ENCODE measurements at places on chromosomes 7 and 10. TPM values are rescaled to one million over a fixed set of nuclear protein-coding genes. Genes with fewer than 3 reads are reported as not detected.
A peak's percentile ranks its signal among the peaks of the same experiment; 100 is the strongest.

CPA4 gene
- not detected for total RNA-seq

MCM10 gene
- 35.9 TPM for total RNA-seq

GNAI1 gene
- 46.4 TPM for total RNA-seq

ZNF425 gene
- total RNA-seq: 2.7 TPM

ATOH7 gene
- 0.36 TPM for total RNA-seq

RELN gene
- total RNA-seq: 3.3 TPM

TAS2R4 gene
- 1.3 TPM for total RNA-seq

CNPY1 gene
- total RNA-seq: not detected

GDF2 gene
- total RNA-seq: not detected

CYP2C18 gene
- 0.16 TPM for total RNA-seq

ZMIZ1 gene
- total RNA-seq: 51.2 TPM

- H3K36me3 ChIP-seq: no peaks in the 10 kb centered on the region
- no peak for DNase-seq
- H3K4me3 ChIP-seq: no peak overlapping the region
- H3K27me3 ChIP-seq: no peaks in the 10 kb centered on the region
- H3K27ac ChIP-seq: no peak overlapping the region
These were observed 25.5 kb downstream of the KLHDC10 start for GRCh38 chr7:130095812-130096211.

DNA sequence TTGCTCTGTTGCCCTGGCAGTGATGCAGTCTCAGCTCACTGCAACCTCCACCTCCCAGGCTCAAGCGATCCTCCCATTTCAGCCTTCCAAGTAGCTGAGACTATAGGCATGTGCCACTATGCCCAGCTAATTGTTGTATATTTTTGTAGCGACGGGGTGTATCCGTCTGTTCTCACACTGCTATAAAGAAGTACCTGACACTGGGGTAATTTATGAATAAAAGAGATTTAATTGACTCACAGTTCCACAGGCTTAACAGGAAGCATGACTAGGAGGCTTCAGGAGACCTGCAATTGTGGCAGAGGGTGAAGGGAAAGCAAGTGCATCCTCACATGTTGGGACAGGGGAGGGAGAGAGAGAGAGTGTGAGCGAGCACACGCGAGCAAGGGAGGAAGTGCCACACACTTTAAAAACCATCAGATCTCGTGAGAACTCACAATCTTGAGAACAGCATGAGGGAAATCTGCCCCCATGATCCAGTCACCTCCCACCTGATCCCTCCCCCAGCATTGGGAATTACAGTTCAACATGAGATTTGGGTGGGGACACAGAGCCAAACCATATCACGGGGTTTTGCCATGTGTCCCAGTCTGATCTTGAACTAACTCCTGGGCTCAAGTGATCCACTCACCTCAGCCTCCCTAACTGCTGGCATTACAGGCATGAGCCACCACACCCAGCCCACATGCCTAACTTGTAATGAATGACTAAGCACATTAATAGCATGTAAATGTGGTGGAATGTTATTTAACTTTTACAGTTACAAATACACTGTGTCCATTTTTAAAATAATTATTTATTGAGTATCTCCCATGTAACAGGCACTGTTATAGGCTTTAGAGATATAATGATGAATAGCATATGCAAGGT, 65.5 kb downstream of the RALA start:
- DNase-seq: no peak
- no peaks in the 10 kb centered on the region for H3K27me3 ChIP-seq
- H3K36me3 ChIP-seq: peaks cover 53% of the 10 kb centered on the region

DNA sequence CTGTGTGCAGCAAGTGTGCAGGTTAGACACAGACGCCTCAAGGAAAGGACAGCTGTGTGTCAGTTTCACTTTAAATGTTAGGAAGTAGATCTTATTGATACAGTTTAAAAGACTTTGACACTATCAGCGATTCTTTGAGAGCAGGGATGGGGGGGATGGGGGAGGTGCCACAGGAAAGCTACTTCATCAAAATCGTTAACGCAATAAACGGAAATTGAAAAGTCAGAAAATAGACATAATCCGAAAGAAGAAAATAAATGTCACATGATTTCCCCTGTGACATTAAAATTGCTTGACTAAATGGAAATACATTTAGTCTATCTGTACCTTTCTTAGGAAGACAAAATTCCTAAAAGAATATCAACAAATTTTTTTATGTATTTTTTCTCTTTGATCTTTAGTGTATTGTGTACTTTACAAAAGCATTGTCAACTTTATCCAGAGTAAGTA, 476 bp upstream of the ZNF33B start:
- H3K4me3 ChIP-seq: peak overlapping the region; percentile 81
- H3K27me3 ChIP-seq: no peaks in the 10 kb centered on the region
- H3K27ac ChIP-seq: peak overlapping the region; percentile 95
- no peak for DNase-seq
- H3K4me1 ChIP-seq: no peaks in the 10 kb centered on the region
- H3K36me3 ChIP-seq: peaks cover 4% of the 10 kb centered on the region

GRCh38 chr7:158366916-158367633, 220.5 kb downstream of the PTPRN2 start:
- no peak for DNase-seq
- H3K27ac ChIP-seq: no peak overlapping the region
- no peaks in the 10 kb centered on the region for H3K27me3 ChIP-seq
- no peaks in the 10 kb centered on the region for H3K36me3 ChIP-seq

- no peak overlapping the region for H3K27ac ChIP-seq
- no peak overlapping the region for H3K4me3 ChIP-seq
- peaks cover 5% of the 10 kb centered on the region for H3K4me1 ChIP-seq
- no peaks in the 10 kb centered on the region for H3K27me3 ChIP-seq
- no peaks in the 10 kb centered on the region for H3K36me3 ChIP-seq
These were observed 79.2 kb downstream of the SRPK2 start for GRCh38 chr7:105309235-105310169.

DNA sequence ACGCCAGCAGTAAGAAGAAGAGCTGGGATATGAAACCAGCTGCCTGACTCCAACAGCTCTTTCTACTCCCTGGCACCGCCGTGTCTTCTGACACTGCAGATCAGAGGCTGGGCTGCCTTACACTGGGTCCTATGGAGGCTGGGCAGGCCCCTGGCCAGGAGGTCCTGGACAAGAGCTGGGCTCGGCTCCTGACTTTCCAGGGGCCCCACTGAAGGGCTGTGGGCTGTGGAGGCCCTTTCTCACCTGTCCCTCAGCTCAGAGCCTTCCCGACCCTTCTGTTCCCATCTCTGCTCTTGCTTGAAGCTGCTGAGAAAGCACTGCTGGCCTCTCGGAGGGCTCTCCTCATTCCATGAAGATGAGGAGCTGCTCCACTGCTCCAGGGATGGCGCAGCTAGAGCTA, 85.9 kb upstream of the UNC5B start:
- H3K27ac ChIP-seq: no peak overlapping the region
- DNase-seq: no peak
- peaks cover 6% of the 10 kb centered on the region for H3K4me1 ChIP-seq

DNA sequence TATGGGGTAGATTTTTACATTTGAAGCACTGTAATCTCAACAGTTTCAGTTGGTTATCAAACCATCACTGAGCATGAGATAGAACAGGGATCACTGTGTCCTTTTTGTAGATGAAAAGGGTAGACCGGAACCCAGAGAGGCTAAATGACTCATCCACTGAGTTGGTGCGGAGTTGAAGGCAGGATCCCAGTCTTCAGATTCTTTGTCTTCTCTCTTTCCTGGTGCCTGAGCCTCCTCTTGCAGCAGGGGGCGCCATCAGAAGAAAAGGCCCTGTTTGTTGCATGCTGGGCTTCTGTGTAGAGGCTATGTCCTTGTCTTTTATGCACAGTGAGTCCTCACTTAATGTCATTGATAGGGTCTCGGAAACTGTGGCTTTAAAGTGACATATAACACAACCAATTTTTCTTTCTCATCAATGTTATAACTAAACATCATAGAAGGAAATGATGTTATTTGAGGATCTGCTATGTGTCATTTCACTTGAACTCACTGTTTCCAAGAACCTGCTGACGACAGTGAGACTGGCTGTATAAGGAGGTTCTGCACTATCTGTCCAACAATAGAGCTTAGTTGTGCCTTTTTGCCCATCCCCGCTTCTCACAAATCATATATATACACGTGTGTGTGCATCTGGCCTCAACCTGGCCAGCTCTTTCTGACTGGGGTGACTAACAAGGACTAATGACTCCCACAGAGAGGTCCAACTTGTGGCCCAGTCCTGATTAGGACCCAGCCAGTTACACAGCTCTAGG, 14.3 kb downstream of the ZNF282 start:
- no peaks in the 10 kb centered on the region for H3K4me1 ChIP-seq
- H3K27ac ChIP-seq: no peak overlapping the region
- peaks cover 88% of the 10 kb centered on the region for H3K36me3 ChIP-seq
- no peaks in the 10 kb centered on the region for H3K27me3 ChIP-seq
- DNase-seq: peak; percentile 94

DNA sequence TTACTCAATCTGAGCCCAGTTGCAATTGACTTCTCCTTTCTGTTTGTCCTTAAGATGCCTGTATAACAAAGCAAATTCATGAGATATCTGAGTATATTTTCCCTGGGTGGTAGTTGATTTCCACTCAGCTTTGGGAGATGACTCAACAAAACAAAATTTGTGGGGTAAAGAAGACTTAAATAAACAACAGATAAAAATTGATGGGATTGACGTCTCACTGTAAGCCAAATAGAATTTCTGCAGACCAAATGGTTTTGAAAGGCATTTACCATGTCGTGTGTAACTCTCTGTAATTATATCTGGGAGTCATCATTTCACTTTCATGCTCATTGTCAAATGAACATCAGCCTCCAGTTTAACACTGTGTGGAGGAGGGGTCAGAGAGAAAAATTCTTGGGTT, 255.4 kb upstream of the MYO3A start:
- no peaks in the 10 kb centered on the region for H3K27me3 ChIP-seq
- H3K4me3 ChIP-seq: no peak overlapping the region
- no peak overlapping the region for H3K27ac ChIP-seq
- H3K4me1 ChIP-seq: no peaks in the 10 kb centered on the region
- H3K36me3 ChIP-seq: no peaks in the 10 kb centered on the region
- DNase-seq: no peak

- DNase-seq: no peak
- no peak overlapping the region for H3K27ac ChIP-seq
- H3K27me3 ChIP-seq: no peaks in the 10 kb centered on the region
These were observed 6.4 kb downstream of the CALD1 start for GRCh38 chr7:134785842-134786241.

DNA sequence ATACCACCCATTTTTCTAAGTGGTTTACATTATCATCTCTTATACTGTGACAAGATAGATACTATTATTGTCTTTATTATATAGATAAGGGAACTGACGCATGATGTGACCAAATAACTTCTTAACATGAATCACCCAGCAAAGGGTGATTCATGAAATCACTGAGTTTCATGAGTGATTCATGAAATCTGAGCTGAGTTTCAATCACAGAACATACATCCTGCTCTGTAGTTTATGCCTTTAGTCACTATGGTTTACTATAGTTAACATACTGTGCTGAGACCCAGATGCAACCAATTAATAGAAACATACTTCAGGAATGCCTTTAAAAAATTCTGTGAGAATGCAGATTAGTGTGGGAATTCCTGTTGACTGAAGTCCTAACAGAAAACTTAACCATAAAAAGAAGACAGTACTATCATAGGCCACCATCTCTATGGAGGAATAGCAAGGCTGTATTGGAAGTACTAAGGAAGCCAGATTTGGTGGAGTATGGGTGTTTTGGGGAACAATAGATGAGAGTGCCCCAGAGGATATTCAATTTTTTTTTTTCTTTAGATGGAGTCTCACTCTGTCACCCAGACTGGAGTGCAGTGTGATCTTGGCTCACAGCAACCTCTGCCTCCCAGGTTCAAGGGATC, 43.1 kb upstream of the SEMA3A start:
- no peaks in the 10 kb centered on the region for H3K4me1 ChIP-seq
- H3K27ac ChIP-seq: no peak overlapping the region
- no peak for DNase-seq
- no peak overlapping the region for H3K4me3 ChIP-seq
- no peaks in the 10 kb centered on the region for H3K27me3 ChIP-seq

GRCh38 chr7:154871928-154872750, 130.8 kb downstream of the PAXIP1 start:
- H3K27me3 ChIP-seq: peaks cover 13% of the 10 kb centered on the region
- no peak overlapping the region for H3K4me3 ChIP-seq
- no peaks in the 10 kb centered on the region for H3K36me3 ChIP-seq
- H3K4me1 ChIP-seq: peaks cover 6% of the 10 kb centered on the region
- H3K27ac ChIP-seq: peak overlapping the region; percentile 41

- H3K4me1 ChIP-seq: peaks cover 7% of the 10 kb centered on the region
- peaks cover 41% of the 10 kb centered on the region for H3K36me3 ChIP-seq
- no peak overlapping the region for H3K27ac ChIP-seq
- no peaks in the 10 kb centered on the region for H3K27me3 ChIP-seq
- no peak for DNase-seq
These were observed 77.1 kb downstream of the ORC5 start for GRCh38 chr7:104130726-104131125.

- H3K4me3 ChIP-seq: no peak overlapping the region
- DNase-seq: no peak
- H3K36me3 ChIP-seq: no peaks in the 10 kb centered on the region
- H3K27ac ChIP-seq: no peak overlapping the region
- no peaks in the 10 kb centered on the region for H3K27me3 ChIP-seq
- H3K4me1 ChIP-seq: no peaks in the 10 kb centered on the region
These were observed 17.2 kb upstream of the SLC26A4 start for GRCh38 chr7:107643407-107643806.

- no peaks in the 10 kb centered on the region for H3K36me3 ChIP-seq
- DNase-seq: no peak
- H3K27me3 ChIP-seq: no peaks in the 10 kb centered on the region
- no peak overlapping the region for H3K27ac ChIP-seq
- H3K4me3 ChIP-seq: no peak overlapping the region
- H3K4me1 ChIP-seq: no peaks in the 10 kb centered on the region
These were observed 179.9 kb downstream of the PTPRN2 start for GRCh38 chr7:158407581-158408317.

GRCh38 chr7:132250480-132251326, 325.6 kb downstream of the PLXNA4 start:
- peak; percentile 73 for DNase-seq
- H3K4me3 ChIP-seq: no peak overlapping the region
- no peaks in the 10 kb centered on the region for H3K27me3 ChIP-seq
- no peaks in the 10 kb centered on the region for H3K36me3 ChIP-seq

DNA sequence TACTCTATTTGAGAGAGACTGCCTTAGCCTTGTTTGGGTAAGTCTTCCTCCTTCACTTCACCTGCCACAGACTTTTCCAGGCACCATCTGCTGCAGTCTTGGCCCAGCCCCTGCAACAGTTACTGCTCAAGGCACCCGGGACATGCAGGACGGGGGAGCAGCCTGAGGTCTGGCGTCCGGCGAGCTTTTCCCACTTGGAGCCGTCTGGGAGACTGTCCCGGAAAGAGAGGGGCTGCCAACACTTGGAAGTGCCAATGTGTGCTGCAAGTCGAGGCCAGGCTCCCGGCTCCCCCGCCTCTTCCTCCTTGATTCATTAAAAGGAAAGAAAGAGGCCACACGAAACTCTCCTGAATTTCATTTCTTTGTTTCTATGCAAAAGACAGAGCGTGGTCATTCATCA, 13.7 kb downstream of the HTRA1 start:
- no peaks in the 10 kb centered on the region for H3K36me3 ChIP-seq
- DNase-seq: no peak
- H3K27ac ChIP-seq: peak overlapping the region; percentile 97
- no peaks in the 10 kb centered on the region for H3K4me1 ChIP-seq
- no peak overlapping the region for H3K4me3 ChIP-seq

Measured in endodermal cell (in vitro differentiated cells).